NCI-H526 (cell line): ENCODE measurements at places on chromosomes 2 and 18.

DNA sequence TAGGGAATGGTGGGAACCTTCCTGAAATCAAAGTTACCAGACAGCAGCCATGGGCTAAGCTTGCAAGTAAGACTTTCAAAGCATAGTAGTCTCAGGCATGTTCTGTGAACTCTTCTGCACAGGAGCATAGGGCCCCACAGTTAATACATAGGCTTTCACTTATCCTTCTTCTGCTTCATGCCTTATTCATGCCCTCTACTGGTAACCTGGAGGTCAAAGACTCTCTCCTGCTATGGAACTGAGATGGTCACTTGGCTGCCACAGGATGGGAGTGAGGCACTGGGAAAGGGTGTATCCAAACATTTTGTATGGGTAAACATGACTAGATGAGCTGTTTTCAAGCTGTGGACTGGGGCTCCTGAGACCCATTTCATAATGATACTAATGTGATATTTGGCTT, 49.1 kb upstream of the ZNF638 start:
- peak; percentile 76 for DNase-seq

GRCh38 chr2:113136828-113137775, 9.7 kb downstream of the IL1RN start:
- DNase-seq = no peak

GRCh38 chr2:86445436-86445835, 4.3 kb downstream of the KDM3A start:
- no peak for DNase-seq

DNA sequence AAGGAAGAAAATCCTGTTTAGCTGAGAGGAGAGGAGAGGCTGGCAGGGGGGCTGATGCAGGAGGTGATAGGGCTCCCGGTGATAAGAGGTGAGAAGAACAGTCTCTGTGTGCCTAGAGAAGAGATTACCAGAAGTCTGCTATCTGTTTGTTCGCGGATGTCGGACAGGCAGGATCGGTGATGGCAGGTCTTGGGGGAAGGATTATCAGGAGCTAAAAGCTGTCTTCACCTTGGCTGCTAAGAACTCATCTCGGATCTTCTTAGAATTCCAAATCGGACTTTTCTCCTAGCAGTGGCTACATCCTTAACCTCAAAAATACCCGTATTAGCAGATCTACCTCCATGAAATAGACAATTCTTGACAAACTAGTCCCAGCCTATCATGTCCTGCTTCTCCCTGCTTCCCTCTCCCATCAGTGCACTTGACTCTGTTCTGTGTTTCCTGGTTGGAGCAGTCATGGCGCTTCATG, 282.1 kb upstream of the TRIB2 start:
- no peak for DNase-seq
